GF-D8 (cell line): ENCODE measurements at places on chromosomes 11 and 22.

DNA sequence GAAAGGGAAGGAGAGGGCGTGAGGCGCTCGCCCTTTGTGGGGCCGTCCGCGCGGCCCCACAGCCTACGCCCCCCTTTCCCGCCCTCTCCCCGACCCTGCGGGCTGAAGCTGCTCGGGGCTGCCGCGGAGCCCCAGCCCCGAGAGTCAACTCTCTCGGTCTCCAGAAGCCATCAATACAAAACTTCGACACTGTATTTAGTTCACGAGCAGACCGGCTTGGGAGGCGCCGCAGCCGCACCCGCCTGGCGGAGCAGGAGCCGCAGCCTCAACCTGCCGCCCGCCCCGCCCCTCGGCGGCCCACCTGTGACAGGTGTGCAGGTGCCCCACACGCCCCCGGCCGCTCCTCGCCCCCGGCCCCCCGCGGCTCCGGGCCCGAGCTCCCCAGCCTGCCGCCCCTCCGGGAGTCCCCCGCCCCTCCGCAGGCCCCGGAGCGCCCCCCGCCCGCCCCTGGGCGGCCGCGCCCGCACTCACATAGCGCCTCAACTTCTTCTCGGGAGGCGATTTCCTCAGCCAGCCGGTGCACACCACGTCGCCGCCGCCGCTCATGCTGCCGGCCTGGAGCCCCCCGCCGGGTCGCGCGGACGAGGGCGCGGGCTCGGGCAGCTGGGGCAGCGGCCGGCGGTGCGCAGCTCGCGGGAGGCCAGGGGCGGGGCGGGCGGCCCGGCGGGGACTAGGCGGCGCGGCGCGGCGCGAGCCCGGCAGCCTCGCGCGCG lies at the start of gene GAB2:
GAB2 (minus strand) TSS at position 646 of the 713 bp plus-strand sequence; CDS start at position 546, 100 bp downstream.
- no peak for DNase-seq

DNA sequence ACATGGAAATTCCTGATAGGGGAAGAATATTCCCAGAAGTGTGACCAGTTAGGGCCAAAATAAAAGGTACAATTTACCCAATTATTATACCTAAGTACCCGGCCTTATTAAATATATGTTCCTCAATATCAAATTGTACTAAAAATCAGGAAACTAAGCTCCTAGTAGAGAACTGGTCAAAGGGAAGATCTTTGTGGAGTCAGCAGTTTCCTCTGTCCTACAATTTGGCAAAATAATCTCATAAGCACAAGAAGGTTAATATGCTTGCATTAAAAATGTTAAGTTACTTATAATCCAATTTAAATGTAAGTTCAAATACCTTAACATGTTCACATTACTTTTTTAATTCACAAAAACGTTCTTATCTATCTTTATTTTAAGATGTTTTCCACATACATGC lies 10.3 kb downstream of the TTC28 start:
- DNase-seq = no peak

DNA sequence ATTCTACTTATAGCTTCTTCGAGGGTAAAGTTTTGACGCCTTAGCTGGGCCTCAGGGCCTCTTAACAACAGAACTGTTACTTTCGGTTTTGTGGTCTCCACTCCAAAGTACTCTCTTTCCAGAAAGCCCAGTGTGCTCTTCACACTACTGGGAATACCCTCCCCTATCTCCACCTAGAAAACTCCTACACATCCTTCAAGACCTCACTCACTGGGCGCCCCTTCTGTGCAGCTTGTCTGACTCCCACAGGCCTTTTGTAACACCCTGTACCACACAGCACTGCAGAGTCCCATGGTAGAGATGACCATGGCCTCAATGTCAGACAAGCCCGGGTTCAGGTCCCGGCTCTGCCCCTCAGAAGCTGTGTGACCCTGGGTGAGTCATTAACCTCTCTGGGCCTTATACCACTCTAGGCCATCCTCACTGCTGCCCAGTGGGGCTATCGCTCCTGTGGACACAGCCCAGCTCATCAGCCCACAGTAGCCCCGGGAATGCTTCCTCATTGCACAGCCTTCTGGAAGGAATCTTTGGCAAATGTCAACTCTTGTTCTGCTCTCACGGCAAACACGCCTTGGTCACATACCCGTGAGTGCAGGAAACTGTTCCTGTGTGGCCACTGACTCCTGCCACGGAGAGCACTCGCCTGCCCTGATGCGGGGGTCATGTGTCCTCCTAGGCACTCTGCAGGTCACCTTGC lies 51.4 kb downstream of the SHISAL1 start:
- no peak for DNase-seq

DNA sequence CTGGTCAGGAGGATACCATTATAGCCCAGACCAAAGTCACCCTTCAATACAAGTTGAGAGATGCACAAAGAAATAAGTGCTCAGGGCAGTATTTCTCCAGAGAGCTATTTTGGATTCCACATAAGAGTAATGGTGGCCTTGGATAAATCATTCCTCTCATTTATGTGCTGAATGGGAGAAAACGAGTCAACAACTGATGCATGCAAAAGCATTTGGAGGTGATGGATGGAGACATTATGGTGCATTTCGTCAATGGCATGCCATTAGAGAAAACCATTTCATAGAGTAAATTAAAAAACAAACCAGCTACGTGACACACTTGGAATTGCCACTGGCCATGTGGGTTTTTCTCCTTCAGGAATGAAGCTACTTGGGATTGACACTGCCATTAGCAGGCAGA lies 81.2 kb downstream of the ARL14EP start:
- no peak for DNase-seq

GRCh38 chr11:44866286-44866685 lies 84.4 kb downstream of the TP53I11 start:
- no peak for DNase-seq

DNA sequence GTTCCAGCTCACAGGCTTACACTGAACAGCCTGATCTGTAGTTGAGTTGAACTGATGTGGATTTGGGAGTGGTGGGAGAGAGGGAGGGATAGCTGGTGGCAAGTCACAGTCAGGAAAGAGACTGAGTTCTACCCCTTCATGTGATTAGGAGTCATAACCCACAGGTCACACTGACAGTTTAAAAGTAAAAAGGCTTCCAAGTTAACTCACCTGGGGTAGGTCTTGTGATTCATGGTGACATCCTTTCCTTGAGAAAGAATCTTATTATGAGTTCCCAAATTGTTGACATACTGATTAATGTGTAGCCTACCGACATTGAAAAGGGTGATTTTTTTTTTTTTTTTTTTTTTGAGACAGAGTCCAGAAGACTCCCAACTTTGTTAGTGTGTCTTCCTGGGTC lies 5.4 kb downstream of the IZUMO1R start:
- no peak for DNase-seq

- DNase-seq = no peak
Observed at GRCh38 chr11:68854273-68854958, 12.7 kb upstream of the CPT1A start.

- DNase-seq = no peak
Observed at GRCh38 chr11:15627560-15627959, 512.8 kb downstream of the INSC start.

DNA sequence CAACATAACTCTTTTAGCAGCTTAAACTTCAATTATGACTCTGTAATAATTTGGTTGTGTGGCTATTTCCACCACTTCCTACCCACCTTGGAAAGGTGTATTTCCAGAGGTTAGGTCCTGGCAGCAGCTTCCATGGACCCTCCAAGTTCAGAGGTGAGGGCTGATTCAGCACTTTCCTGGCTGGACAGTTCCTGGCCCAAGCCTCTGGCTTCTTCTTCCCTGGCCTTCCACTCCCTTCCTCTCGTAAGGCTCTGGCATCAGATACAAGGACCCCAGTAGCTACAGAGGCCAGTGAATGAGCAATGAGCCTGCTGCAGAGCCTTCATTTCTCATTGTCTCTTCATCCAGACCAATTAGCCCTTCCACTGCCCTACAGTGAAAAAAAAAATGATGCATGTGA lies 98.1 kb upstream of the KIRREL3 start:
- no peak for DNase-seq
